ENCODE measurements at places on chromosomes 11 and 22. TPM values are rescaled to one million over a fixed set of nuclear protein-coding genes. Genes with fewer than 3 reads are reported as not detected.

Gene ST14
- total RNA-seq: 6.0 TPM

Gene SPDYC
- not detected for total RNA-seq

Gene SAMM50
- total RNA-seq: 27.6 TPM

Gene UPK3A
- not detected for total RNA-seq

Gene OR51I1
- not detected for total RNA-seq

Gene SCGB1D1
- total RNA-seq: not detected

Gene KDM4D
- 0.24 TPM for total RNA-seq

Gene APOL6
- 53.8 TPM for total RNA-seq

Gene MUC6
- total RNA-seq: not detected

Gene AAMDC
- total RNA-seq: 47.3 TPM

Gene FOLH1
- total RNA-seq: 0.94 TPM

Gene OR5P2
- 0.84 TPM for total RNA-seq

Gene CADM1
- 16.8 TPM for total RNA-seq

Gene LRP4
- 2.4 TPM for total RNA-seq

Gene MS4A14
- 3.9 TPM for total RNA-seq

Gene C1QTNF4
- total RNA-seq: 0.88 TPM

Gene PVALB
- not detected for total RNA-seq

Gene SUSD2
- total RNA-seq: 2.3 TPM

Gene AIFM3
- total RNA-seq: 1.4 TPM

Gene OR56A1
- total RNA-seq: not detected

Gene TP53AIP1
- not detected for total RNA-seq

Gene PRG2
- total RNA-seq: 1.0 TPM

Gene INS
- not detected for total RNA-seq

Gene KCNA4
- total RNA-seq: 3.0 TPM

Gene ADAMTS15
- total RNA-seq: 26.3 TPM

Gene TBX1
- total RNA-seq: not detected

Gene OR8G1
- not detected for total RNA-seq

Gene PRODH
- 10.7 TPM for total RNA-seq

Gene RBM4
- total RNA-seq: 63.1 TPM

Gene MRGPRE
- total RNA-seq: not detected

Gene PGA5
- 2.0 TPM for total RNA-seq

Gene TRIM49
- total RNA-seq: not detected

Gene OR5A1
- not detected for total RNA-seq

Gene KCNQ1OT1
- total RNA-seq: 3.4 TPM

Gene KRTAP5-9
- 0.37 TPM for total RNA-seq

Gene HBG1
- total RNA-seq: not detected

Gene OTUB1
- 59.2 TPM for total RNA-seq

Gene OR2AG2
- not detected for total RNA-seq

Gene KRTAP5-11
- not detected for total RNA-seq

Gene KRTAP5-2
- total RNA-seq: not detected

Gene SLC22A9
- not detected for total RNA-seq
